ENCODE measurements at places on chromosomes 4 and X.

GRCh38 chr4:146648461-146648783, 9.7 kb downstream of the POU4F2 start:
- DNase-seq, result no peak

DNA sequence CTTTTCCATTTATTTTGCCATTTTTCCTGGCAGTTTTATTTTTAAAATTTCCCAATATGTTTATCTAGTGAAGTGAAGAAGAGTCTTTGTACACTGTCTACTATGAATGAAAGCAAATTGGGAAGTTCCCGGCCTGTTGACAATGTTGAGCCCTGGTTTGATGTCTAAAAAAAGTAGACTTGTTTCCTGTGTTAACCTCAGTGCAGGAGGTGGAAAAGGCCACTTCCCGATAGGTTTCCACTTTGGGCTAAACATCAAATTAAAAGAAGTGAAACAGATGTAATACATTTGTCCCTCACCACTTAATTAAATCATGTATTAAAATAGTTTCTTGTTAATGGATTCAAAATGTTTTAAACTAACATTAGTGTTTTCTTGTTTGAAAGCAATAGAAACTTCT, 30.0 kb downstream of the BBS12 start:
- no peak for DNase-seq

GRCh38 chr4:110198049-110198434, 373 bp downstream of the ELOVL6 start:
- peak; percentile 31 for DNase-seq

DNA sequence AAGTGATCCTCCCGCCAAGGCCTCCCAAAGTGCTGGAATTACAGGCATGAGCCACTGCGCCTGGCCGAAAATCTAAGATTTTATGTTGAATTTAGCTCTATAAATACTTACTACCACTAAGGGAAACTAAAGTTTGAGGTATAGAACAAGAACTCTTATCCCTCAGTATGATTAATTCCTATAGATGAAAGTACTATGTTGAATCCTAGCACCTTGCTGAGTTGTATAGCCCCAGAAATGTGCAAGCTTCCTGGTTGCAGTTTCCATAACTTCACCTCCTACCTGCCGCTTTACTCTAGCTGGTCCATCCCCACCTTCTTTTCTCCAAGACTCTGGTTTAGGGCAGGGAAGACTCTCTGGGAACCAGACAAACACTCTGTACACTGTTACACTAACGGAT, 11.8 kb upstream of the TSPAN5 start:
- DNase-seq, result no peak

DNA sequence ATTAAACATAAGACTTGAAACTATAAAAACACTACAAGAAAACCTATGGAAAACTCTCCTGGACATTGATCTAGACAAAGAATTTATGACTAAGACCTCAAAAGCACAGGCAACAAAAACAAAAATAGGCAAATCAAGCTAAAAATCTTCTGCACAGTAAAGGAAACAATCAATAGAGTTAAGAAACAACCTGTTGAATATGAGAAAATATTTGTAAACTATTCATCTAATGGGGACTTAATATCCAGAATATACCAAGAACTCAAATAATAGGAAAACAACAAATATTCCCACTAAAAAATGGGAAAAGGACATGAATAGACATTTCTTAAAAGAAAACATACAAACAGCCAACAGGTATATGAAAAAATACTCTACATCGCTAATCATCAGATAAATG, 100.4 kb upstream of the PLAC1 start:
- no peak for DNase-seq

DNA sequence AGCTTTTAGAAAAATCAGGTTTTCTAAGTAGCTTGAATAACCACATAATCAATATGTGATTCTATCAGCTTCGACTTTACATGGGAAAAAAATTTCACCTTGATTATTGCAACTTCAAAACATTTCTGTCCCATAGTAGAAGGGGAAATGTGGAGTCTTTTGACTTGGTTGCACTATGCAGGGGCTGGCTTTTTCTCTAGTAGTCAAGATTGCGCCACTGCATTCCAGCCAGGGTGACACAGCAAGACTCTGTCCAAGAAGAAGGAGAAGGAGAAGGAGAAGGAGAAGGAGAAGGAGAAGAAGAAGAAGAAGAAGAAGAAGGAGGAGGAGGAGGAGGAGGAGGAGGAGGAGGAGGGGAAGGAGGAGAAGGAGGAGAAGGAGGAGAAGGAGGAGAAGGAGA, 84.9 kb downstream of the MAML3 start:
- no peak for DNase-seq

DNA sequence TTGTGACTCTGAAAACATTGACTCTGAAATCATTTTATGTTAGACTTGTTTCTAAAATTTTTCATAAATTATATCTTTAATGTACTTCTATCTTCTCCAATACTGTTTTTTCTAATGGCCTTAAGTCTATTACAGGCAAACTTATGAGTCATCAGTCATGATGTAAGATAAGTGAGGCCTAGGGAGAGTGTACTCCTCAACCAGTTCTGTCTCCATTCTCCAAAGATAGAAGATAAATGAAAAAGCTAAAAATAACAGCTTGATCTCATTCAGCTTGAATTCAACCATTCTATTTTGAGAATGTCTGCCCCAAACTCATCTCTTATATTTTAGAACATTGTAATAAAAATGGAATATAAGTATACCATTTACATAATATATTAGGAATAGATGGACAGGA, 34.5 kb downstream of the STBD1 start:
- no peak for DNase-seq

DNA sequence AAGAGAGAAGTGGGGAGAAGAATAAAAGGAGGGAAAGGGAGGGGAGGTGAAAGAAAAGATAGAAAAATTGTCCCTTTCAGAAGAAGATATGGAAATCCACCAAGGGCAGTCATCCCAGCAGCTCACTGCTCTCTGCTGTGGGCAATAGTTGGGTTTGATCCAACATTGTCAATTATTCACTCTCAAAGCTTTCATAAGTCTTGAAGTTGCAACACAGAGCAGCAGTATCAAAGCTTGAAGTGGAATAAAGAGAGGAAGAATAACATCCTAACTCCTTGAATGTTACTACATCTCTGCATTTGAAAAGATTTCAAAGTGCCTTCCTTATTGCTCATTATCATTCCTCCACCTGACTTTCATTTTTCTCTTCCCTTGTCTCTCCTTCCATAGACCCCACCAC, 62.3 kb upstream of the HHIP start:
- no peak for DNase-seq

GRCh38 chr4:158046345-158046744, 126.5 kb downstream of the GASK1B start:
- no peak for DNase-seq
